T-helper 2 cell (primary cell): ENCODE measurements at places on chromosomes 13 and 19.
A peak's percentile ranks its signal among the peaks of the same experiment; 100 is the strongest.

DNA sequence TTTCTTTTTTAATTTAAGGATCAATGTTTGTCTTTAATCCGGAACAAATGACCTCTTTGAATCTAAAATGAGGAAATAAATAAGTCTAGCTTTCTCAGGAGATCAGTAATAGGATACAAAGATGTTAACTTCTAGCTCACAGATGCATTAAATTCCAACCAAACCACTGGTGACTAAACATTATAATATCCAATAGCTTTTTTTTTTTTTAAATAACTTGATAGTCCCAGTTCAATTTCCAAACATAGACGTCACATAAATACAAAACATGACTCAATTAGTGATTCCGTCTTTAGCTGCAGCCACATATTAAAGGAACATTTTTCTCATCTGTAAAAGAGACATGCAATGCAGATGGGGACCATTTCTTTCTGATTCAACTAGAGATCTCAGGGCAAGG, 390.5 kb upstream of the PCDH9 start:
- DNase-seq = no peak

DNA sequence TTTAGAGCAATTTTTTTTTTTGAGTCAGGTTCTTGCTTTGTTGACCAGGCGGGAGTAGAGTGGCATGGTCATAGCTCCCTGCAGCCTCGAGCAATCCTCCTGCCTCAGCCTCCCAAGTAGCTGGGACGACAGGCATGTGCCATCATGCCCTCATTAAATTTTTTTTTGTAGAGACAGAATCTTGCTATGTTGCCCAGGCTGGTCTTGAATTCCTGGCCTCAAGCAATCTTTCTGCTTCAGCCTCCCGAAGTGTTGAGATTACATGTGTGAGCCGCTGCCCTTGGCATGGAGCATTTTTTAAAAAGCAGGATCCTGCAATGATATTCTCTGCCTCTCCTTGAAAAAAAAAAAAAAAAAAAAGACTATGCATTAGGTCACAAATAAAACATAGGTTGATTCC, 5.9 kb downstream of the GPR32 start:
- DNase-seq = no peak

DNA sequence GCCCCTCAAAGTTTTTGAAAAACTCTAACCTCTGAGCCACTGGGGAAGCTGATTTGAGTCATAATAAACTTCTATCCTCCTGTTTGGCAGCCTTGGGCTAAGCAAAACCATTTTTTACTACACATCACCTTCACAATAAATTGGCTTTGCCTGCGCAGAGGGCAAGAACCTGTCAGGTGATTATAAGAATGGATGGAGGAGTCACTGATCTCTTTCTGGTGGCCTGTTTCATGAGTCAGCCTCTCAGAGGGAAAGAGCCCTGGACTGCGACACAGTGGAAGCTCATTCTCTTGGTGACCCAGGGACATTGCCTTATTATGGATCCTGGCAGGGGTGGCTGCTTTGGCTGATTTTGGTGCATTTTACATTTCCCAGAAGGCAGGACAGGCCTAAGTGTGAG, 17.5 kb upstream of the PSG9 start:
- no peak for DNase-seq

GRCh38 chr19:1871140-1871597, 7.8 kb upstream of the KLF16 start:
- DNase-seq = no peak

- DNase-seq = no peak
Observed at GRCh38 chr13:114032126-114032799, 58.4 kb upstream of the C13orf46 start.

DNA sequence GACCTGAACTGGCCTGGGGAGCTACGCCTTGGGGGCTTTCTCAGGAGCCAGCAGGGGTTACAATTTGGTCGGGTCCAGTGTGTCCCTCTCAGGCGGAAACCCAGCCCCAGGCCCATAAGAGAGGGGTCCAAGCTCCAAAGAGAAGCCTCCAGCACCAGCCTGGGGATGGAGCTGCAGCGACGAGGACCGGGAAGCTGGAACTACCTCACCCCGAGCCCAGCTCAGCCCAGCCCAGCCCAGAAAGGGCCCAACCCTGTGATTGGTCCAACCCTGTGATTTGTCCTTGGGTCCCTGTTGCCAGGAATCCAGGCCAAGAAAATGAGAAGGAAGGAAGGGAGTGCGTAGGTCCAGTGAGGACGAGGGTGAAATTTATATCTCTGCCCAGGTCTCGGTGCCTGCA, 24.1 kb downstream of the CLEC4M start:
- DNase-seq = no peak

DNA sequence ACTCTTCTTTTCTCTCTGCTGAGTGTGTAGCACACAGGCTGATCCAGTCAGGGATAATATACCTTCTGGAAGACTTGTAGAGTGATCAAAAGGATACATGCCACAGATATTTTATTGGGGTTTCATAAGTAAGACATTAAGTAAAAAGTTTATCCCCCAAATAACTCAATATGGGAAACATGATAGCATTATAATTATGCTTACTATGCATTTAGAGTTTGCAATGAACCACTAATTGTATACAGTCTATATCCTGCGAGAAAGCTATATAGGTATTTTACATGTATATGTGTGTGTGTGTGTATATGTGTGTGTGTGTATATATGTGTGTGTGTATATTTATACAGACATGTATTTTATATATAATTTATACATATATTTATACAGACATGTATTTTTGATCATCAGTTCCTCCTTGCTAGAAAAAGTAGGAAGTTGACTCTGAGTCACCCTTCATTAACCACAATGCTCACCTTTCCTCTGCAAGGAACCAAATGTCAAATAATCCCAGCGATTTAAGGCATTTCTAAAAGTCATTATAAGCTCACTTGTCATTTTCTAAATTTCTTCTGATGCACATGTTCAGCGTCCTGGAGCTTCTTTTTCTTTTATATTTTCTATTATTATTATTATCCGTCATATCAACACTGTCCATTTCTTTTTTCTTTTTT, 312.5 kb upstream of the OBI1 start:
- no peak for DNase-seq

DNA sequence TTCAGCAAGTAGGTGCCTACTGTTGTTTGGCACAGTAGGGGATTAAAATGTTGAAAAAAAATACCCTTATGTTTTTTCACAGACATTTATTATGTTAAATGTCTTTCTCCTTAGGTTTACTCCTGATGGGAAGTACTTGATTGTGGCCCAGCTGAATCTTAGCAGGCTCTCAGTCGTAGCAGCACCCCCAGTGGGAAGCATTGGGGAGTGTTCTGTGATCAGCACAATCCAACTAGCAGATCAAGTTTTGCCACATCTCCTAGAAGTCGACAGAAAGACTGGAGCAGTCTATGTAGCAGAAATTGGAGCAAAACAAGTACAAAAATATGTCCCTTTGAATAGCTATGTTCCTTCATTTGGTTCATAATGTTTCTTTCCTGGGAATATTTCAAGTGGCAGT, 9.3 kb downstream of the NHLRC3 start:
- DNase-seq = no peak

- DNase-seq = no peak
Observed at GRCh38 chr19:46186717-46187101, 38.7 kb downstream of the IGFL2 start.

DNA sequence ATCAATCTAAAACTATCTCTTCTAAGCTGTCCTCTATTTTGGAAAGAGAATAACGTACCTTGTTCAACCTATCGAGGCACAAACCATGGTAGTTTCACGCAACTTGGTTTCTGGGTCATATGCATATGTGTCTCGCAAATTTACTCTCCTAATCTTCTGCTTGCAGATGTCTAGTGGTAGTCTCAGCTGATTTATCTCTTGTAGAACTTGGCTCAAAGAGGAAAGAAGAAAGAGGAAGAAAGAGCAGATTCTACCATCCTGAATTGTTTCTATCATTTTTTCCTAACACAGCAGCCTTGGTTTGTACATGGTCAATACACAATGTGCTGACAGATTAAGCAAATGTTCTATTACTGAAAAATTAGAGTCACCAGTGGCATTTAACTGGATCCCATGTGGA, 282.3 kb downstream of the SPRY2 start:
- no peak for DNase-seq

DNA sequence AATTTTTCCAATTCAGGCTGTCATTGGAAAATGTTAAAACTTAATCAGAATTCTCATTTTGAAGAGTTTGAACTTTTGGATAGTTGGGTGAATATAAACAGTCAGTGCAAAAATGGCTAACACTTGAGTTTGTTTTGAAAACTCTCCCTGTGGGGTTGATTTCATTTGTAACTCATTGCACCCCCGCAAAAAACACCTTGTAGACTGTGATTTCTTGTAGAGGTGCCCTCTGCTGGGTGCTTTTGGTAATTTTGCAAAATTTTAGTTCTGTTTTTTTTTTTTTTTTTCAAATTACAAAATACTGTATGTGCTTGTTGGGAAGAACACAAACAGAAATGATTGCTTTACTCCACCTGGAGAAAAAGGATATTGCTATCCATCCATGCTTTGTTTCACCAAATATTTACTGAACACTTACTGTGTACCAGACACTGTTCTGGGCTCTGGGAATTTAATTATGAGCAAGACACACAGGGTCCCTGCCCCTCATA, 28.2 kb upstream of the GPI start:
- DNase-seq = peak; percentile 27

DNA sequence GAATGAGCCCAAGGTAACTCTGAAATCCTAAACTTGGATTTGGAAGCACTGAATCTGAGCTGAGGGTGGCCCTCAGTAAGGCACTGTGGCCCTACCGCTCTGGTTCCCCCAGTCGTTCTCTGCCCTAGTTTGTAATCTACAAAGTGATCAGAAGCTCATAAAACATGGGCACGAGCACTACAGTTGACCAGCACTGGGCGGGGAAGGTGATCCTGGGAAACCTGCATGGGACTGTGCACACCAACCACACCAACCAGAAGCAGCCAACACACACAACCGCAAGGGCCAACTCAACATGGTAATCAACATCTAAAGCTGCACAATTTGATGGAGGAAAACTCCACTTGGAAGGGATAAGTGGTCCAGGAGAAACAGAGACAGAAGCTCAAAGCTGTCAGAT, 22.9 kb downstream of the SLC7A1 start:
- DNase-seq = no peak

- DNase-seq = peak; percentile 24
Observed at GRCh38 chr19:54482889-54483288, 9.8 kb upstream of the CDC42EP5 start.

- DNase-seq = no peak
Observed at GRCh38 chr19:16445238-16446107, 26.3 kb downstream of the EPS15L1 start.

DNA sequence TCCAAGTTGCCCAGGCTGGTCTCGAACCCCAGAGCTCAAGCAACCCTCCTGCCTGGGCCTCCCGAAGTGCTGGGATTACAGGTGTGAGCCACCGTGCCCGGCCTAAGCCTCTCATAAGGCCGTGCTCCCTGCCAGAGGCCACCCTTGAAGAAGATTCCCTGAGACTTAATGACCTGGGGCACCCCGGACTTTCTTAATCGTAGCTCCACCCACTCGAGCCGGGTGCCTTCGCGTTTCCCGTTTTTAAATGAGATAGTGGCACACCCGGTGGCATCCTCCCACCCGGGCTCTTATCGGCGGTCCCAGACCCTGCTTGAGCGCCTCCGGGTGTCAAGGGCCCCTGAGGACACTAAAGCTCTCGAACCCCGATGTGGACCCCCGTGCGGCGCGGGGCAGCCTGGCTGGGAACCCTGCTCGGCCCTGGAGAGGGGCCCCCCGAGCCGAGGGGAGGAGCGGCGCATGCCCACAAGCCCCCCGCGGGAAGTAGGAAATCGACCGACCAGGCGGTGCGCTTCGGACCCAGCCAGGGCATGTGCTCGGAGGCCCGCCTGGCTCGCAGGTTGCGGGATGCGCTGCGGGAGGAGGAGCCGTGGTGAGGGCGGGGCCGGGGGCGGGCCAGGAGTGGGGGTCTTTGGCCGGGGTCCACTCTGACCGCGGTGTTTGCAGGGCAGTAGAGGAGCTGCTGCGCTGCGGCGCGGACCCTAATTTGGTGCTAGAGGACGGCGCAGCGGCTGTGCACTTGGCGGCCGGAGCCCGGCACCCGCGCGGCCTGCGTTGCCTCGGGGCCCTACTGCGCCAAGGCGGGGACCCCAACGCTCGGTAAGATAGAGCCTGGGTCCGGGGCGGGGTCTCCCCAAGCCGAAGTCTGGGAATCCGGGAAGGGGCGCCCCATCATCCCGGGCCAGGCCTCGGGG, at the start of gene ANKLE1:
Gene ANKLE1, plus strand, starts transcription at position 511 of the 914 bp plus-strand sequence. Its CDS starts 20 bp downstream, at position 531.
- peak; percentile 49 for DNase-seq

DNA sequence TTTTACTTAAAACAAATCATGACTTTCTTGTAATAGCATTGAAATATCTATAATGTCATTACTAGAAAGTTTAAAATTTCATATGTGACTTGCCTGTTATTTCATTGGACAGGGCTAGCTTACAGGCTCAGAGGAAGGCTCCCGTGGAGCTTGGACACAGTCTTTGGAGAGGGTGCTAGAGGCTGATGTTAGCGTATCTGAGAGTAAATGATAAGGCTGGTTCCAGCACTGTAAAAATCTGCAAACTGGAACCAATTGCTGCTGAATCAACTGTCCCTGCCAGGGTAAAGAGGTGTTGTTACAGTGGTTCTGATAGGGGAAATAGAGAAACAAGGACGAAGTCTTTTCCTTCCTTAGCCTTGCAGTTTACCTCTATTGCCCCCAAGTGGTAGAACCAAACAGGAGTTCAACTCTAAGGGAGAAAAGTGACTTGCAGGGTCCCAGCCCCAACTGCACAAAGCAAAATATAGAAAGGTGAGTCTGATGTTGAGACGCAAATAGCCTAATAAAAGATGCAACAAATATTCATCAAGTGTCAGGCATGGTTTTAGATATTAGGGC, 901.7 kb downstream of the DIAPH3 start:
- DNase-seq = no peak

DNA sequence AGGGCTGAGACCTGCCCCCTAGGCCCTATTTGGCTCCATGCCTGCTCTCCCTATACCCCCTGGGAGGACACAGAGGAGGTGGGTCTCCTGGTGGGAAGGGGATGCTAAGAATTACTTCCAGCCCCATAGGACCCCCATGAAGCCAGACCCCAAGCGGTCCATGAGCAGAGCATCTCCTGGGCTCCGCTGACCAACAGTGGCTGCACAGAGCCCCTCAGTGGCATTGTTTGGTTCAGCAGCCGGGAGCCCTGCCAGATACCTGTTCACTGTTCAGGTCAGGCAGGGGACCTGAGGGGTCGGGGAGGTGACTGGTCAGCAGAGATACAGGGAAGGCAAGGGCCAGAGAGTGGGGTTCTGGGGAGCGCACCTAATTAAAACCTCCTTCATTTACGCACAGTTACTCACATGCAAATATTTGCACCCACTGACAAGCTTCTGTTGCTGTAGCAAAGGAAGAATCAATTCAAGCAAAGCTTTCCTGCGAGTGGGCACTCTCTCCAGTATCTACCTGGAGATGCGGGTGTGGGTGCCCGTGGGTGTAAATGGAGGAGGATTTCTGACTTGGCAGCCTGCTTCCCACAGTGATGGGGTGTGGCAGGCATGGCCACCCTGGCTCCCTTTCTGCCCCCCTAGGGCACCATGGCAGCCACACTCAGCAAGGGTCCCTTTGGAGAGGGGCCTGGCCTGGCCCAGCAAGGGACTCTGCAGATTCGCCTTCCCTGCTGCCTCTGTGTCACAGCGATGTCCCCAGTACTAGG, 83.5 kb downstream of the CHST8 start:
- no peak for DNase-seq

GRCh38 chr19:45763691-45764294, 5.3 kb downstream of the SIX5 start:
- DNase-seq = no peak
